ENCODE measurements at places on chromosomes 16 and 17.

GRCh38 chr17:11852912-11853311 is 144.4 kb downstream of the ZNF18 start:
- no peak for DNase-seq

DNA sequence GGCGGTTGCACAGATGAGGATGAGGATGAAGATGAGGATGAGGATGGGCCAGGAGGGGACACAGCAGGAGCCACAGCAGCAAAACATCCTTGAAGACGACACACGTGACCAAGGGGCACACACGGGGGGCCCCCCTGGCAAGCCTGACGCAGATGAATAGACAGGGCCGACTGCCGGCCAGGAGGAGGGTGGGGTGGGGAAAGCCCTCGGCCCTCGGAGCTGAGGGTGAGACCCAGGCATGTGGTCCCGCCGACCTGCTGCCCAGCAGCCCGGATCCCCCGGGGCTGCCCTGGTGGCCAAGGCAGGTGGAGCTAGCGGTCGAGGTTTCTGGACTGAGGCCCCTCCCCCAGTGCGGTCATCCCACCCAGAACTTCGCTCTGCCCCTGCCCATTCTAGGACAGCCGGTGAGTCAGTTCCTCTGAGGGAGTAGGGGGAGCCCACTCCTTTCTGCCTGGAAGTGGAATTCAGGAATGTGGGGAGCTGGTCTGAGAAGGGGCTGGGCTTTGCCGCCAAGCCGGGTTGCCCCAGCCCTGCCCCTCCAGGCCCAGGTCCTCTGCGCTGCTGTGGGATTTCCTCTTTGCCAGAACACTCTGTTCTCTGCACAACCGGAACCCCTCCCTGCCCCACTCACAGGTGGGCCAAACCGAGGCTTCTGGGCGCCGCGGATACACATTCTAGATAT is 9.9 kb downstream of the CYGB start:
- no peak for DNase-seq

DNA sequence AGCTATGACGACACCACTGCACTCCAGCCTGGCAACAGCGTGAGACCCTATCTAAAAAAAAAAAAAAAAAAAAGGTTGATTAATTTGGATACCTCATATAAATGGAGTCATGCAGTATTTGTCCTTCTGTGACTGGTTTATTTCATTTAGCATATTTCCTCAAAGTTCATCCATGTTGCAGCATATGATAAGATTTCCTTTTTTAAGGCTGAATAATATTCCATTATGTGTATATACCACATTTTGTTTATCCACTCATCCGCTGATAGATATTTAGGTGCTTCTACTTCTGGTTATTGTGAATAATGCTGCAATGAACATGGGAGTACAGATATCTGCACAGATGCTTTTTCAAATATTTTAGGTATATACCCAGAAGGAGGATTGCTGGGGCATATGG is 43.3 kb upstream of the TMC5 start:
- no peak for DNase-seq

DNA sequence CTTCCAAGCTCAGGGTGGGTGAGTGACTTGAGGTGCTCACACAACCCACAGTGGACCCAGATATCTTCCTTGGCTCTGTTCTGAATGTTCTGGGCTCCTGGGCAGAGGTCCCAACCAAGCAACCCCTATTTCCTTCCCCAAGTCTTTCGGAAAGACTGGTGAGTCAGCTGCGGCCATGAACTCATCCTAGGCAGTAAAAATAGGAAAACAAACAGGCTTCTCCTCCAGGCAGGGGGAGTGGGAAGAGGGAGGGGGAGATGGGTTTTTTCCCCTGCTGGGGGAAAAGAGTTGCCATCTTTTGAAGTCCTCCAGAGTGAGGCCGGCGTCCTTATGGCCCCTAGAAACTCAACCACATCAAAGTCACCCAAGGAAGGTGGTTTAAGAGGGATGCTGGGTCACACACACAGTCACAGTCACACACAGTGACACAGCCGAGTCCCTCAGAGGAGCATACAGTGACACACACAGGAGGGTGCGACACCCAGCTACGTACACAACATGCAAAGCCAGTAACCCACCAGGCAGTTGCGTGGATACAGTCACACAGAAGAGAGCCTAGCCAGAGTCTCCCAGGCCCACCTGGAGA is 16.0 kb upstream of the DLX4 start:
- DNase-seq = no peak

DNA sequence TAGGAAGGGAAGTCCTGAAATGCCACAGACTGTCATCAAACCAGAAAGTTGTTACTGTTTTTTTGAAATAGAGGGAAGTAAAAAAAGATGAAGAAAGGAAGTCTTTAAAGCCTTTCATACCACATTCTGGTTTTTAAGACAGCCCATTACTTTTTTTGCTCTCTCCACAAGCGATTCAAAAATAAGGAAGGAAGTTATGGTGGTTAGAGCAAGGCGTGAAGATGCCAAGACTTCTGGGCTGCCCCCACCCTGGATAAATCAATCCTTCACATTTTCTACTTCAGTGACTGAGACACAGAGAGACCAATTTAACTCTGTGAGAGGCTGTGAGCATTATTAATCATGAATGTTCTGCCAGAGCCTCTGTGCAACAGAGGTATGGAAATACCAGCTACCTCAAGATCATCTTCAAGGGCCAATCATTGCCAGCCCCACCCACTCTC is 82.3 kb upstream of the BCAR1 start:
- DNase-seq = no peak

Data from amygdala (tissue), 56 donors.